IPS DF 6.9 (cell line): ENCODE measurements at places on chromosomes 5 and 9.

GRCh38 chr5:17272111-17272510 lies 54.7 kb downstream of the BASP1 start:
- DNase-seq, result no peak

DNA sequence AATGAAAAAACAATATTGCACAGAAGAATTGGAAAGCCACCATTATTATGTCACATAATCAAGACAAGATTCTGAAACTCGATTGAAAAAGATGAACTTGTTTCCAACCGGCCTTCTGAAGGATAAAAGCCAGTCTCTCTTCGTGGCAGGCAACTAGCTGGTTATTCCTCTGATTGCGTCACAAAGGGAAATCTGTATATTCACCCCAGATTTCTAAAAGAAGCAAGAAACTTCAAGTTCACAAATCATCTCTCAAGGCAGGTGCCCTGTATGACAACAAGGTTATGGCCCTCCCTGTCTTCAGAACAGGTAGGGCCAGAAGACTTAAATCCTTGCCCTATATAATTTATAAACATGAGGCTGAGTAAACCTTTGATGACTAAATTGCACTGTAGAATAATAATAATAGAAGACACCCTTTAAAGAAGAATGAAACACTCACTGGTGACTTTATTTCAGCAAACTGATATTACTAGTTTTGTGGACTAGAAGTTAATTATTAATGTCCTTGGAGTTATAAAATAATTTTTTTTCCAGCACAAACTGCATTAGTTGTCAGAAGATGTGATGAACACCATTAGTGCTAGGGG lies 2.9 kb upstream of the KLF4 start:
- no peak for DNase-seq

DNA sequence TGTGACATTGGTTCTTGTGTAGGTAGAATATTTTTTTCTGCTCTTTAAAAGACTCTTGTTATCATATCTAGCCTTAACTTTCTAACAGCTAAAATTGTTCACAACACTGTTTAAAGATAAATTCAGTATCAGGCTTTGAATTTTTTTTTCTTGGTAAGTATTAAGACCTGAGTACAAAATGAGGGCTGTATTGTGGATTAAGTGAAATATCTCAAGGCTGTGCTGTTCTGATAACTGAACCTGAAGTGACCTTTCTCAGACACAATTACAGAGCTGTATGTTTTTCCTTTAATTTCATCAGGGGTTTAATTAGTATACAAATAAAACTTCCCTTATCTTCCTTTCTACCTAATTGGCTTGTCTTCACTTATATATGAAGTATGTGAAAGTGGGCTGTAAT lies 290.5 kb downstream of the CCDC171 start:
- no peak for DNase-seq

DNA sequence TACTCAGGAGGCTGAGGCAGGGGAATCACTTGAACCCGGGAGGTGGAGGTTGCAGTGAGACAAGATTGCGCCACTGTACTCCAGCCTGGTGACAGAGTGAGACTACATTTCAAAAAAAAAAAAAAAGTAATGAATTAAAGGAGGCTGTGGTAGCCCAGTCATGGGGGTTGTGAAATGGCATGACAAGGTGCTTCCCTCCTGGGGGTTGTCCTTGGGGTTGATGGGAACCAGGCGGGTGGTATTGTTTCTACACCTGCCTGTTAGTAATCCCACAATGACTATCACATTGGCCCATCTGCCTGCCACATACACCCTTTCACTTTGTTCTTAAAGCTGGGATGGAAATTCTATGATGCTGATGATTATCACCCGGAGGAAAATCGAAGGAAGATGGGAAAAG lies 5.6 kb downstream of the IDNK start:
- DNase-seq, result no peak

GRCh38 chr5:132655821-132656773 lies 1.9 kb upstream of the IL13 start:
- DNase-seq, result no peak

GRCh38 chr9:21043841-21044240 lies 12.4 kb upstream of the HACD4 start:
- DNase-seq, result no peak

- DNase-seq, result no peak
These were observed 35.5 kb downstream of the OR2Y1 start for GRCh38 chr5:180704362-180704761.

GRCh38 chr5:56246769-56247168 lies 13.6 kb upstream of the ANKRD55 start:
- no peak for DNase-seq

DNA sequence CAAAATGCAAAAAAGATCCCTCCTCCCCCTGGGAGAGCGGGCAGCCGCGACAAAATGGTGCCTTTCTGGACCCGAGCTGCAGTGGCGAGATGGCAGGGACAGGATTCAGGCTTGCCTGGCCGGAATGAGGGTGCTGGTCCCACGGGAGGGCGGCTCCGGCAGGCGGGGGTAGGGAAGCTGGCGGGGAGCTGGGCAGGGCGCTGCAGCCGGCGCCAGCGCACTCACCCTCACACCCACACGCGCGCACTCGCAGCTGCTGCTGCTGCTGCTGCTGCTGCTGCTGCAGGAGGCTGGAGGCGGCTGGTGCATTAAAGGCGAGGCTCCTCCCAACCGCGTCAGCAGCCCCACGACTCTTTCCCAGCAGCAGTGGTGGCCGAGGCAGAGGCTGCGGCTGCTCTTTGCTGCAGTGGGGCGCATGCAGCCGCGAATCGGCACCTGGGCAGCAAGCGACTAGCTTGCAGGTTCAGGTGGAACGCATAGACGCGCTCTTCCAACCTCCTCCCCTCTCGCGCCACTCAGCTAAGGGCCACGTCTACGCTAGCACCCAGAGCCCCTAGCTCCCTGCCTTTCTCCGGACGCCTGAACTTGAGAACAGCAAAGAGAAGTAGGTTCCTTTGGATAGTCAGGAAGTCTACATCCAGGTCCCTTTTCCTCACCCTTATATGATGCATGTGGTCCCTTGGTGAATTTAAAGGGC lies at the start of gene PPP2R2B:
Gene PPP2R2B (minus strand): TSS at position 282 of the 697 bp plus-strand sequence.
- no peak for DNase-seq

GRCh38 chr5:141017943-141018342 lies 33.2 kb upstream of the PCDHB1 start:
- DNase-seq, result no peak
